Effector memory CD4-positive, alpha-beta T cell (primary cell): ENCODE measurements at places on chromosomes 7 and 10.

DNA sequence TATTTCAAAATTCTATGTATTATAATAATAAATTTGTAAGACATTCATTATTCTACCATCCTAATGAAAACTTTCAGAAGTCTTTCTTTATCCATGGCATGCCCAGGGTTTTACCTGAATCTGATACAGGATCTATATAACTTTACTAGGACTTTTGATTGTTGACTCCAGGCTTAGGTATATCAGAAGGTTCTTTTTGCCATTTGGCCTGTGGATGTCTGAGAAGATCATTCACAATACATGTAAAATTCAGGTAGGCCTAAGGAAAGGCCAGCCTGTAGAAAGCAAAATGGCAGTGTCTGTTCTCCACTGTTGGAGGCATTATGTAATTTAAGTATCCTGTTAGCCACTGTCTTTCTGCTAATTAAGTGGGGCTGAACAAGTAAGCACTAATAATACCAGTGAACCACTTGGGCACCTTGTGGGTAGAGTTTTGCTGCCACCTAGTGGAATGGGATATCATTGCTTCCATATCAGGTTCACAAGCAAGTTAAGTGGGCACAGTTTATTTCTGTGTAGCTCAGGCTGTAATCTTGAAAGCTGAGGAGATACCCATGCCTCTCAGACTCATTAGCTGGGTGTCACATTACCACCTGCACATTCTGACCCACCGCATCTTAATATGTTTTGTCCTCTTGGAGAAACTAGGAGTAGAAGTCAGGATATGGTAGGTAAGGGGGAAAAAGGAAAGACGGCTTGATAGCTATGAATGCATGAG, 105.5 kb downstream of the SEPTIN7 start:
- peak; percentile 39 for DNase-seq

DNA sequence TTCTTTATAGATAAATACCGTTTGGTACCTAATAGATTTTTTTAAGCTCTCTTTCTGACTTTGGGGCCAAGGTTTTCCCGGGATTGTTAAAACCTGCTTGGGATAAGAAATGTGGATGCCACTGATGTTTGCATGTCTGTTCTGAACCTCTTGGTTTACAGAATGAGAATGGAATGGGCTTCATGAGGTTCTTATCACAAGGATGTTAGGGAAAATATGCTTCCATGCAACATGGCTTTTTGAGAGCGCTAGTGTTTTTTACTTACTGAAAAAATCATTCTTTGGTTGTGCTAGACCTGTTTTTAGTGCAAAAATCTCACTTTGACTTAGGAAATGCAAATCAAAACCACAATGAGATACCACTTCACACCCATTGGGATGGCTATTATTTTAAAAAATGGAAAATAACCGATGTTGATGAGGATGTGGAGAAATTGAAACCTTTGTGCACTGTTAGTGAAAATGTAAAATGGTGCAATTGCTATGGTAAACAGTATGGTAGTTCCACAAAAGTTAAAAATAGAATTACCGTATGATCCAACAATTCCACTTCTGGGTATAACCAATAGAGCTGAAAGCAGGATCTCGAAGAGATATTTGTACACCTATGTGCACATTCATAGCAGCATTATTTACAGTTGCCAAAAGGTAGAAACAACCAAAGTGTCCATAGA, 38.9 kb downstream of the TSPAN14 start:
- DNase-seq = no peak

- DNase-seq = no peak
Measured at GRCh38 chr10:47259466-47259865, 40.5 kb upstream of the GDF10 start.

GRCh38 chr10:113175756-113176651, 226.0 kb downstream of the TCF7L2 start:
- DNase-seq = no peak

DNA sequence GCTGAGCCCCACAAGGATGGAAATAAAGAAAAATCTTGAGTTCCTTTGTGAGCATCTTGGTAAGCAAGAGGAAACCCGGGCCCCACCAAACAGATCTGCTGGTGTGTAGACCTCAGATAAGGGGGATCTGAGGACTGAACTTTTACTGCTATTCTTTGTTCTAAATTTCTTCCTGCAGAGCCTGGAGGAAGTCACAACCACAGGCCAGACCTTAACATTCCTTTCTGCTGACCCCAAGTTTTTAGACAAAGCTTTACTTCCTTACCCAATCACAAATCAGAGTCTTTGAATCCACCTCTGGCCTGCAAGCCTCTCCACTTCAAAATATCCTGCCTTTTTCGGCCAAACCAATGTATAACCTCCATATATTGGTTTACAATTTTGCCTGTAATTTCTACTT, 352.6 kb upstream of the AUTS2 start:
- no peak for DNase-seq

DNA sequence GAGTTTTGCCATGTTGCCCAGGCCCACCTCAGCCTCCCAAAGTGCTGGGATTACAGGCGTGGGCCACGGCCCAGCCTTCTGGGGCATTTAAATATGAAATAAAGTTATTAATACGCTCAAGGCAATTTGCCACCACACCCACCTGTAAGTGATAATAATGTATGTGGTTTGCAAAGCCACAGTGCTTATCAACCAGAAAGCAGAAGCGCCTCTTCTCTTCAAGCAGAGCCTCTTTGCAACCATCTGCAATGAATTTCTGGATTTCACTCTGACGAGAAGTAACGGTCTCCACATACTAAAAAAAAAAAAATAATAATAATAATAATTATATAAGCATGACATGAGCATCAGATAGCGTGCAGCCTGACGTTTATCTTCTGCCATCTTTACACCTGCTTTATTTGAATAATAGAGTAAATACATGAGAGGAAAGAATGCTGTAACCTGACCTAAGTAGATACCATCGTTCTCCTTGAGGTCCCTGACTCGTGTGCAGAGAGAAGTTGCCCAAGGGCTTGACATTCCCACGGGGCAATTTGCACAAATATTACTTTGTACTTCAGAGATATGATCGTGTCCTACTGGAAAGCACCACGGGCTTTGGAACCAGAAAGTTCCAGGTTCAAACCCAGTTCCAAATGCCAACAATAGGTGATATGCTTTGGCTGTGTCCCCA, 34.0 kb downstream of the BRI3 start:
- no peak for DNase-seq

GRCh38 chr7:158617737-158618128, 30.1 kb upstream of the PTPRN2 start:
- DNase-seq = no peak

- no peak for DNase-seq
Measured at GRCh38 chr7:55150709-55151451, 132.1 kb downstream of the EGFR start.

DNA sequence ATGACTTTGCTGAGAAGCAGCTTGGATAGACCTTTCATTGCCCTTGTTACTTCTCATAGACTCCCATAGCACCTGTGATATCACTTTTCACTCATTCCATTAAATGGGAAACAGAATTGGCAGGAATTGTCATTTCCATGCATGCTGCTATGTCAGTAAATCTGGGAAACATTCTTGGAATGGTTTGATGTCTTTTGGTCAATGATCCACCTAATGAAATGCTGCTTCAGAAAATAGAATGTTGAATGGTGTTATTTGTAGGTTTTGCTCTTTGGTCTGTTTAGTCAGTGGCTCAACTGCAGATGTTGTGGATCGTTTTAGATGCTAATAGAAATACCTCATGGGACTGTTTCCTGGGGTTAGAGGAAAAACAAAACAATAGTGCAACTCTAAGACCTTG, 127.8 kb downstream of the PLPP4 start:
- no peak for DNase-seq

DNA sequence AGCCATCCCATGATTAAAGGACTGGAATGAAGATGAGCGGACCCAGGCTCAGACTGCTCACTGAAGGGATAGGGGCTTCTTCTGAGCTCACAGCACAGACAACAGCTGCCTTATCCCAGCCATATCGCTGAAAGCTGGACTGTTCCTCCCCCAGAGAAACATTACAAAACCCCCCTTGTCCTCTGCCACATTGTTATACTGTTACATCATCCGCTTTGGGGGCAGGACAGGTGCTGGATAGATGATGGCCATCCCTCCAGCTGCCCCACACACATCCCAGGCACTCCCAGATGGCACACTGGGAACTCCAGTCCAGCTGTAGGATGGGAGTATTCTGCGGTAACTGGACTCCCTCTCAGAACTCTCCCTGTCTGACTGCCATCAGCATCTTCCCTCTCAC, 58.7 kb upstream of the BTRC start:
- no peak for DNase-seq

DNA sequence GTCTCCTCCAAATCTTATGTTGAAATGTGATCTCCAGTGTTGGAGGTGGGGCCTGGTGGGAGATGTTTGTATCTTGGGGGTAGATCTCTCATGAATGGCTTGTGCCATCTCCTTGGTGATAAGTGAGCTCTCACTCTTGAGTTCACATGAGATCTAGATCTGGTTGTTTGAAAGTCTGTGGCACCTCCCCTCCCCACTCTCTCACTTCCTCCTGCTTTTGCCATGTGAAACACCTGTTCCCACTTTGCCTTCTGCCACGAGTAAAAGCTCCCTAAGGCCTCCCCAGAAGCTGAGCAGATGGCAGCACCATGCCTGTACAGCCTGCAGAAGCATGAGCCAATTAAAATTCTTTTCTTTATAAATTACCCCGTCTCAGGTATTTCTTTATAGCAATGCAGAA, 23.5 kb downstream of the TMEM229A start:
- DNase-seq = no peak

DNA sequence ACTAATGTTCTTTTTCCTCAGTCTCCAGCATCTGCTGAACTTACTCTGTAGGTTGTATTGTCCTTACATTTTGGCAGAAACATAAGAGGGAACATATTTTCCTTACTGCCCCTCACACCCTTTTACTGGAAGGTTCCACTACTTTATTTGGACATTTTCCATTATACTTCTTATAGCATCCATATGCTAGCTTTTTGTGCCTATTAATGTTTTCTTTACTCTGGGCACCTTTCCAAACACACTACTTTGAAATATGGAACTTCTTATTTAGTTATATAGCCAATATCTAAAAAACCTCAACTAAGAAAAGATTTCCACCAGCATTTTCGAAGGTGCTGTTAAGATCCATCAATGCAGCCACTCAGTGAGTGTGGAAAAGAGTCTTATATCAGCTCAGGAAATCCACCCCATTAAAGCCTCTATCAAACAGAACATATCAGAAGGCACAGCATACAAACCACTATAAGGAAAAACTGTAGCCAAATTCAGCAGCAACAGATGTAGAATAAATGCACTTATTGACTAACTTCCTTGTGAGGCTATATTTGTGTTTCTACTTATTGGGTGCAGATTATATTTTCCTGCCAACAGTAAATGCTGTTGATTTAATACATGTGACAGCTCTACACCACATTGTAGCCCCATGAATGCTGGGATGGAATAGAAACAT, 272.5 kb upstream of the SEMA3E start:
- no peak for DNase-seq

DNA sequence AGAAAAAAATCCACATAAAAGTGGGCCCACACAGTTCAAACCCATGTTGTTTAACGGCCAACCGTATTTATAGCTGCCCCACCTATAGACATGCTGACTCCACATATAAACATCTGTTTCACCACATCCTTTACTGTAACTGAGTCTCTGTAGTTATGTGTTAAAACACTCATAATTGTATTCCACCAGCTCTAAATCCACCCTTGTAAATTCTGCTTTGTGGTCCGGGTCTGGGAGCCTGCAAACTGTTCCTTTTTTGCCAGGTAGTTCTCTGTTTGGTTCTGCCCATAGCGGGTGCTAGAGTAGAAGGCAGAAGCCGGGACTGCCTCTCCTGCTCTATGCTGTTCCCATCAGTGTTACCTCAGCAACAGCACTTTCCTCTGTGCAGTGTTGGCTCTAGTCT, 20.2 kb upstream of the FHIP2A start:
- DNase-seq = no peak

- no peak for DNase-seq
Measured at GRCh38 chr10:74151879-74152722, 1.1 kb downstream of the ADK start.

GRCh38 chr7:42934291-42934690, 2.1 kb downstream of the MRPL32 start:
- DNase-seq = no peak

GRCh38 chr7:131482800-131483199, 73.6 kb downstream of the PODXL start:
- DNase-seq = no peak

DNA sequence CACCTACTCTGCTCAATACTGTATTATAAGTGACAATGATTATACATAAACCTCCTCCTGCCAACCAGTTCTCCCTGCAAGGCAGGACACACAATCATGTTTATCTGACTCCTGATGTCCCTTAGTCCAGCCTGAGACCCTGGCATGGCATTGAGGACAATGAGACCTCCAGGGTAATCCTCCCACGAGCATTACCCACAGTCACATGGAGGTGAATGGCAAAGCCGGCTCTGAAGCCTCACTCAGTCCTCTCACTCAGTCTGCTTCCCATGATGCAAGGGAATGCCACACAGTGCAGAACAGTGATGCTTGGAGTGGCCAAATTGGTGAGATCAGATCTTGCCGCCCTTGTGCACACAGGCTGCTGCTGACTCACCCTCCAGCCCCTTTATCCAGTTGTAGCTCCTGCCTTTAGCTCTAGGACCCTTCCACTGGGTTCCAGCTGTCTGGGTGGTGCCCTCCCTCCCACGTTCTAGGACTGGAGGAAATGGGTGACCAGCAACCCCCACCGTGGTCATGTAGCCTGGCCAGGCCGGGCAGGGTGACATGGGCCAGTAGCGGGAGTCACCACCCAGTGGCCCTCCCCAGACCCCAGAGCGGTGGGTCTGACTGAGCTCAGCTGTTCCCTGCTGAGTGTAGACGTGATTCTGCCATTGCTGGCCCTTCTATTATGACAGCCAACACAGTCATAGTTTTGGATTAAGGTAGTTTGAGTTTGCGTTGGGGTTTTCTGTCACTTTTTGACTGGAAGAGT, 5.5 kb upstream of the ADCY1 start:
- no peak for DNase-seq

DNA sequence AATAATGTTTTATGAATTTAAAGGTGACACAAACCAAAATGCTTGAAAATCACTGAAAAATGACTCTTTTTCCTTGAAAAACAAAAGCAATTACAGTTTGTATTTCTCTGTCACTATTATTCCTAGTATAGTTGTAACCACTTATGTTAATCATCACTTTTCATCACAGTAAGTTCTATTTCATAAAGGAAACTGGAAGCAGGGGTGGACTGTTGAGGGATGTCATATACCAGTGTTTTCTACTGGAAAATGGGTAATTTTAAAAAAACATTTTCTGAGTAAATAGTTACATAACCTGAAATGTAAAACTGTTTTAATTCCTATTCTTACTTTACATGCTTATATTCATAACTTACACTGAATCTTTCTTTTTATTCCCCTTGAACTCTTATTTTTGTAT, 32.2 kb upstream of the SFMBT2 start:
- no peak for DNase-seq

DNA sequence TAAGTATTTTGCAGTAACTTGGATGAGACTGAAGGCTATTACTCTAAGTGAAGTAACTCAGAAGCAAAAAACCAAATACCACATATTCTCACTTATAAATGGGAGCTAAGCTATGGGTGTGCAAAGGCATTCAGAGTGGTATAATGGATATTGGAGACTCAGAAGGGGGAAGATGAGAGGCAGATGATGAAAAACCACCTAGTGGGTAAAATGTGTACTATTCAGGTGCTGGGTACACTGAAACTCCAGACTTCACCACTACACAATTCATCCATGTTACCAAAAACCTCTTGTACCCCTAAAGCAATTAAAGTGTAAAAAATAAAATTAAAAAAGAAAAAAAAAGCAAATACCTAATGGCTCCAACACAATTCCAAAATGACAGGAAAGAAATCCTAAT, 351.7 kb downstream of the NXPH1 start:
- no peak for DNase-seq

GRCh38 chr10:42896735-42897134, 114.1 kb downstream of the BMS1 start:
- DNase-seq = no peak
